ENCODE measurements at places on chromosomes 7 and 10. TPM values are rescaled to one million over a fixed set of nuclear protein-coding genes. Genes with fewer than 3 reads are reported as not detected.

GRCh38 chr7:1241603-1242255 lies 9.1 kb downstream of the UNCX start:
- no peak for DNase-seq

DNA sequence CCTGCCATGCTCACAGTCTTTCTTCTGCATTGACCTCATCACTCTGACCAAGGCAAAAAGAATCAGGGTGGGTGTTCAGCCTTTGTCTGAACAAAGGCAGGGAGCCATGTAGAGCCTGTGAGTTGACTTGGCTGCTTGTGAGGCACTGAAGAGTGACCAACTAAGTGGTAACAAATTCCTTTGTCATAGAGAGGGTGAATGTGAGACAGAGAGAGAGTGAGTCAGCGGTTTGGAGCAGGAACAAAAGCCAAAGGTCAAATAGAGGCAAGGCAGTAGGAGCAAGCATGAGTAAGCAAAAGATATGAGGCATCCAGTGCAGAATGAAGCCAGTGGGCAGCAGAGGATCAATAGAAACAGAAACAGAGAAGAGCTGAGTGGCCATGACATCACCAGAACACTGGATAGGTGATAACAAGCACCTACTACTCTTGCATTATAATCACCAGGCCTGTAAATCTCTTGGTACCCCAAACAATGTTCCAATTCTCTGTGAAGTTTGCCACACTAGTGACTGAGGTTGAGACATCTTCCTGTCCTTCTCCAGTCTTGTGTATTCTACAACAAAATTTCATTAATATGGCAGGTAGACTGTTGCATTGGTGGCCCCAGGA lies 116.2 kb upstream of the LAMB4 start:
- peak; percentile 28 for DNase-seq

GRCh38 chr7:26626687-26627086 lies 237.7 kb downstream of the SKAP2 start:
- DNase-seq, result no peak

- DNase-seq, result no peak
Observed at GRCh38 chr7:84729284-84729683, 457.6 kb downstream of the SEMA3D start.

DNA sequence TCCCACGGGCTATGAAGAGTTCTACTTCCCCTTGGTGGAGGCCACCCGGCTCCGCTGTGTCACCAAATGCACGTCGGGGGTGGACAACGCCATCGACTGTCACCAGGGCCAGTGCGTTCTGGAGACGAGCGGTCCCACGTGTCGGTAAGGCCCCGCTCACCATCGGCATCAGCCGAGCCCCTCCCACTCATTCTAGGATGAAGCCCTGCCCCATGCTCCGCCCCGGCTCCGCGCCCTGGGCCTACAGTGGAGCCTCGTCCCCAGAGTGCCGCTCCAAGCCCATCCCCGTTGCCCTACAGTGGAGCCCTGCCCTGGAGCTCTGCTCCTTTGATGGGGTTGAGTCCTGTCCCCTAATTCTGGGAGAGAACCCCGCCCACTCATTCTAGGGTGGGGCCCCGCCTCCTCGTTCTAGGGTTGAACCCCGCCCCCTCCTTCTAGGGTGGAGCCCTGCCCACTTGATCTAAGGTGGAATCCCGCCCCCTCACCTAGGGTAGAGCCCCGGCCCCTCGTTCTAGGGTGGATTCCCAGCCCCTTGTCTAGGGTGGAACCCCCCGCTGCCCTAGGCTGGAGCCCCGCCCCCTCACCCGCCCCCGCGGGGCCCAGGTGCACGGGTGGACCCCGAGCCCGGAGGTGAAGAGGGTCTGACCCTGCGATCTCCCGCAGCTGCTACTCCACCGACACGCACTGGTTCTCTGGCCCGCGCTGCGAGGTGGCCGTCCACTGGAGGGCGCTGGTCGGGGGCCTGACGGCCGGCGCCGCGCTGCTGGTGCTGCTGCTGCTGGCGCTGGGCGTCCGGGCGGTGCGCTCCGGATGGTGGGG lies 3.4 kb upstream of the MUC12 start:
- DNase-seq, result peak; percentile 99

- no peak for DNase-seq
Observed at GRCh38 chr10:123974406-123974805, 82.8 kb upstream of the CPXM2 start.

DNA sequence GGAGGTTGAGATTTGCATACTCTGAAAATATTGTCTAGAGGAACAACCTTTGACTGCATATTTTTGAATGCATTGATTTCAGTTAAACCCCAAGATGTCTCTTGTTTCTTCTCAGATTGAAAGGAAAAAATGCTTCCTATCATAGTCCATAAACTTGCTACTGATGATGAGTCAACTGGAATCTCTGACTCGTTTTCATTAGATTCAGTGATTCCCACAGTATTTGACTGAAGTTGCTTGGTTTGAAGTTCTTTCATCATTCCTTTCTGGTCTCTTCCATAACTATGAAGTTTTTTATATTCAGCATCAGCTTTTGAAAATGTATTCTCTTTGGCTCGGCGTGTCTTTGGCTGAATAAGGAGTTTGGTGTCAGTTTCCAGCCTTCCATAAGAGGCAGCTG lies 10.7 kb downstream of the PEX1 start:
- no peak for DNase-seq

DNA sequence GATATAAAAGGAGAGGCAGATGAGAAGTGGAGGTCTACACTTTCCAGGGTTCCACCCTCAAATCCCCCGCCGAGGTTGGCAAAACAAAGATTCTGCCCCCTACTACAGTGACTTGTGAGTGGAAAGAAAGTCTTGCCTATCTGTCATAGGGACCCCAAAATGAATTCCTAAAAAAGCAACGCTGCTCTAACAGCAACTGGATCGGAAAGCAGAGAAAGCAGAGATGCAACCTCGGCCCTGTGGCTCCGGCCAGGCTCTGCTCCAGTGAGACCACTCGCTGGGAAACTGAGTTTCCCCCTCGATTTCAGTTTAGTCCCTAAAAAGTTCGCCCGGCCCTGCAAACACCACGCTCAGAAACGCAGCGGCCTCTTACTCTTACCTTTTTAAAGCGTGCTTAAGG lies 297.9 kb upstream of the NFE2L3 start:
- DNase-seq, result no peak

GRCh38 chr10:49178489-49179471 lies 9.4 kb downstream of the TMEM273 start:
- DNase-seq, result no peak

DNA sequence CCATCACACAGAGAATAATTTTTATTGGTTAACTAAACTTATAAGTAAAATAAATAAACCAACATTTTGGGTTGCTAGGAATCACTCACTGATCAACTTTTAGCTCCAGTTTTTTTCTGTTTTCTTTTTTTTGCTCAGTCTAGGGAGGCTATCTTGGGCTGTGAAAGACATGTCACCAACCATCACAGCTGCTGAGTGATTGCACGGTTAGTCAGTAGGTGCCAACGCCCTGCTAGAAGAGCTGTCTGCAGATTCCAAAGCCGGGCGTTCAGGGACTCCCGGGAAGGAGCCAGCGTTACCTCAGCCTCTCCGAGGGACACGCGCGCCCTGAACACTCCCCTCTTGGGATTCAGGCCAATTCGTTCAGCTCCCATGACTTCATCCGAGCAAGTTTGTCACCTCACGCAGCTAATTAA lies 604 bp upstream of the STAM start:
- DNase-seq, result no peak

DNA sequence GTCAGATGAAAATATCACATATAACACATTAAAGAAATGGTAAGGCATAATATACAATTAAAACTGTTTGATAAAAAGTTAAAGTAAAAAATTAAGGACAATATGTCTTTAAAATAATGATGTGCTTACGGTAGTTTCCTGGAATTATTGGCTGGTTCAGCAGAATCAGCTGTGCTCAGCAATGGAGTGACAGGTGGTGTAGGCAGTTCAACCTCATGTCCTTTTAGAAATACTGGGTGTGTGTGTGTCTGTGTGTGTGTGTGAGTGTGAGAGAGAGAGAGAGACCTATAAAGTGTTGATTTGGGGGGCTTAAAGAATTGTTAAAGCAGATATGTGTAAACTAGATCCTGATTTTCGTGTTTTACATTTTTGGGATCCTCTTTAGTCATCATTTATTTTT lies 141.2 kb downstream of the ADAM22 start:
- DNase-seq, result no peak

- no peak for DNase-seq
Observed at GRCh38 chr7:45881759-45882464, 6.4 kb upstream of the IGFBP1 start.

- DNase-seq, result no peak
Observed at GRCh38 chr7:90412458-90413184, 9.4 kb downstream of the CLDN12 start.

- DNase-seq, result no peak
Observed at GRCh38 chr7:44066111-44066460, 719 bp upstream of the PGAM2 start.

Gene PPP1R17
- 1.2 TPM for total RNA-seq

Gene FLNC
- 5.6 TPM for total RNA-seq

Gene ZNF25
- 5.8 TPM for total RNA-seq

Gene ACBD7
- total RNA-seq, result 12.0 TPM

Gene FXYD4
- not detected for total RNA-seq

Gene CASTOR2
- 40.2 TPM for total RNA-seq

Gene KNDC1
- total RNA-seq, result 4.0 TPM

Gene GIMAP5
- total RNA-seq, result not detected

Data from neural crest cell (in vitro differentiated cells).